ENCODE measurements at places on chromosomes 13 and 19. TPM values are rescaled to one million over a fixed set of nuclear protein-coding genes. Genes with fewer than 3 reads are reported as not detected.

TLE2 gene
- 11.5 TPM for total RNA-seq

TPRX2 gene
- not detected for total RNA-seq

NBEA gene
- total RNA-seq = 21.5 TPM

ZNF565 gene
- total RNA-seq = 3.1 TPM

Data from H1 (cell line).